ENCODE measurements at places on chromosomes 11 and 22.

GRCh38 chr11:65790104-65790901, 3.4 kb downstream of the OVOL1 start:
- DNase-seq: no peak

- no peak for DNase-seq
These were observed 415.2 kb downstream of the TENM4 start for GRCh38 chr11:79025622-79026021.

DNA sequence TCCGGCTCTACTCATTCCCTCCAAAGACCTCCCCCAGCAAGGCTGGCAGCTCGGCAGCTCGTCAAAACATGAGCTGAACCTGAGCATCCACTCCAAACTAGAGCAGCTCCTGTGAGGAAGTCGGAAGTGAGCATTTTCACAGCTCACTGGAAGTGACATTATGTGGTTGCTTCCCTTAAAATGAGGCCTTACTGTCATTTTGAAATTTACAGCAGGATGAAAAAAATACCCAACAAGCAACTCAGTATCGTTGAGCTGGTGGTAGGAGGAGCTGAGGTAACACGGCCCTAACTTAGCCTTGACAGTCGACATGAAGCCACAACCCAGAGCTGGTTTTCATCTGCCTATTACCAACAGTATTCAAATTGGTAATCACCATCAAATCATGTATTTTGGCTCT, 38.0 kb upstream of the ARFGAP3 start:
- DNase-seq: no peak

DNA sequence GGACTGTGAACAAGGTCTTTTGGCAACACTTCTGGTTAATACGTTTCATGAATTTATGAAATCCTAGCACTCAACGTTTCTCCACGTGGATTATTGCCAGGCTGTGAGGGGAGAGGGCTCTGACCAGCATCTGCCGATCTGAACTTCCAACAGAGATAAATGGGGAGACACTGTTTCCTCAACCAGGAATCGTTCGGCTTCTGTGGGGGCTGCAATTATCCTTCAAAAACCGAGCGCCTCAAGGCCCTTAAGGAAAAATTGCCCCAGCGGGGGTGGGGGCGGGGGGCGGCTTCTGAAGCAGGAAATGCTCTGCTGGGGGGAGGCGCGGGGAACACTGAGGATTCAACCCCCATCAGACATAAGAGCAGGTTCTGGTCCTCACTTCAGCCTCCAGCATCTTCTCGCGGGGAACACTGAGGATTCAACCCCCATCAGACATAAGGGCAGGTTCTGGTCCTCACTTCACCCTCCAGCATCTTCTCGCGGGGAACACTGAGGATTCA, 155.6 kb downstream of the BRD1 start:
- no peak for DNase-seq

GRCh38 chr11:34345540-34345876, 12.3 kb downstream of the ABTB2 start:
- DNase-seq: no peak
